H9 (cell line): ENCODE measurements at places on chromosomes 5 and 9. TPM values are rescaled to one million over a fixed set of nuclear protein-coding genes. Genes with fewer than 3 reads are reported as not detected.

The DBH gene
- total RNA-seq = not detected in 2 replicates

GRCh38 chr5:56816546-56817081 lies 1.3 kb downstream of the MAP3K1 start:
- DNase-seq = peak; percentile 83

DNA sequence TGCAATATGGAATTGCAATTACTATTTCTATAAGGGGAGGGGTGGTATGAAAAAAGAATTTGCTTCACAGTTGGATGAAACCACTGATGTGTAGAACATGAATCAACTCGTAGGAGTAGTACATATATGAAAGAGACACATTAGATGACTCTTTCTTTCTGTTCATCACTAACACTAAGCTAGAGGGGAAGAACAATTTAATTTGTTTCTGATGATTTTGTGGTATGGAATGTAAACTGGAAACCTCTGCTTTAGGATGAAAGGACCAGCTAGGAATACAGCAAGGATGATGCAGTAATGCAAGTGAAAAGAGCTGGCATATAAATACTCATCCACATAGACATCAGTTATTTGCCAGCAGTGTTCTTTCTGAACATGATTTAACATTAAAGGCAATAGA lies 113.4 kb downstream of the PAPPA start:
- no peak for DNase-seq

GRCh38 chr5:176536132-176536901 lies 885 bp downstream of the RNF44 start:
- DNase-seq = peak; percentile 76

DNA sequence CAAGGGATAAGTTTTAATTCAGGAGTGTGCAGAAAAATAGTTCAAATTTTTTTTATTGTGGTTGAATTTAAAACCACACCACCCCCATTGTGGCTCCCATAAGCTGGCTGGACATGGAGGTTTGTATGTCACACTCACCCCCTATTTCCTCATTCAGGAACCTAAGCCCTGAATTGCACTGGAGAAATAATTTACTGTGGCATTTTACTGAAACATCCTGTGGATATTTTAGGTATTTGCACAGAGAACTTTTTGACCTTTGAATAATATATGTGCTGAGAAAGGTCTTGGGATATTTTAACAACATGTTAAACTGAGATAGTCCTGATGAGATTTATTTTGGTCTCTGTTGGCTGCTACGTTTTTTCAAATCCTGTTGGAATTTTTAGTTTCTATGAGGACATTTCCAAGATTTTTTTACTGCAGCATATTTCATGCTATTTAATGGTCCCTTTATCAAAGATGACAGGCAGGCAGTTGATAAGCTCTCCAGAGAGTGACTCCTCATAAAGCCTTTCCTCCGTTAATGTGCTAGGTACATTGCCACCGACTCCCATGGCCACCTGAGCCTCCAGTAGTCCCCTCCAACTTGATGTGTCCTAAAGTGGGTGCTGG lies 51.2 kb upstream of the PALM2AKAP2 start:
- DNase-seq = no peak

- DNase-seq = no peak
Measured at GRCh38 chr9:130106860-130107233, 53.1 kb downstream of the GPR107 start.

- DNase-seq = no peak
Measured at GRCh38 chr9:98665501-98665900, 43.2 kb downstream of the GABBR2 start.

- DNase-seq = no peak
Measured at GRCh38 chr5:93622240-93622885, 39.3 kb downstream of the NR2F1 start.
